ENCODE measurements at places on chromosomes 5 and 9. TPM values are rescaled to one million over a fixed set of nuclear protein-coding genes. Genes with fewer than 3 reads are reported as not detected.

DNA sequence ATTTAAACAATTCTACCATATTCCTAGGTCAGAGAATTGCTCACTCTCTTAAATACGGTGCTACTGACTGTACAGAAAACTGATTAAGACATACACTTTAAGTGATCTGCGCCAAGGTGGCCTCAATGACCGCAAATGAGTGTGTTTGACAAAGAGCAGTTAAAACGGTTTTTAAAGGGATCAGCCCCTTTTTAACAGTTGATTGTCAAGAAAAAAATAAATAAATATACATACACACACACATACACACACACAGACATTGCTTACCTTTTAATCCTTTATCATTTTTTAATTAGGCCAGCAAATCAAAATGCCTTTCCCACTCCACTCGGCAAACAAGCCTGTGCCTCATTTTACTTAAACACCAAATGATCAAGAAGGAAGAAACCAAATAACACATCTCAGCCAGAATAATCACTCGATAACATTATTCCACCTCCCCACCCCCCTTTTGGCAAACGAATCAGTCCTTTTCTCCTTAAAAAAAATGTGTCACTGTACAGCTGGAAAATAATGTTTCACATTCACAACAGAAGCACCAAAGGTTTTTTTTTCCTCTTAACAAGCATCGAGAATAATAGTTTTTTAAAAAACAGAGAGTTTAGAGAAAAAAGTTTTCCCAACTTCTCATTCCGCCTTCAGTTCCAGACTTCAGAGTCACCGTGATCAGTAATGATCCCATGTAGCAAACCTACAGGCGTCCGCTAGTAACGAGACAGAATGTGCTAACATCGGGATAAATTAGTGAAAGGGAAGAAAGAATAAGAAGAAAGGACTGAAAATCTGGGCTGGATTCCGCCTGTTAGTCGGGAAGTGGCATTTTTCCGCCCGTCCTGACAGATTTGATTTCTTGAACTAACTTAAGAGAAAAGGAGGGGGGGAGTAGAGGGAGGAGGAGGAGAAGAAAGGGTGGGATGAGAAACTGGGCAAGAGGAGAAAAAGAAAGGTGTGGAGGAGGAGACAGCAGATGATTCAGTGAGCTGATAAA, at the start of gene ZNF608:
Gene ZNF608 (minus strand): TSS at position 712 of the 988 bp plus-strand sequence. CDS start 1,650 bp downstream, outside the sequence.
- DNase-seq: peak; percentile 77

SOX30 gene
- 0.17 TPM for total RNA-seq

DNA sequence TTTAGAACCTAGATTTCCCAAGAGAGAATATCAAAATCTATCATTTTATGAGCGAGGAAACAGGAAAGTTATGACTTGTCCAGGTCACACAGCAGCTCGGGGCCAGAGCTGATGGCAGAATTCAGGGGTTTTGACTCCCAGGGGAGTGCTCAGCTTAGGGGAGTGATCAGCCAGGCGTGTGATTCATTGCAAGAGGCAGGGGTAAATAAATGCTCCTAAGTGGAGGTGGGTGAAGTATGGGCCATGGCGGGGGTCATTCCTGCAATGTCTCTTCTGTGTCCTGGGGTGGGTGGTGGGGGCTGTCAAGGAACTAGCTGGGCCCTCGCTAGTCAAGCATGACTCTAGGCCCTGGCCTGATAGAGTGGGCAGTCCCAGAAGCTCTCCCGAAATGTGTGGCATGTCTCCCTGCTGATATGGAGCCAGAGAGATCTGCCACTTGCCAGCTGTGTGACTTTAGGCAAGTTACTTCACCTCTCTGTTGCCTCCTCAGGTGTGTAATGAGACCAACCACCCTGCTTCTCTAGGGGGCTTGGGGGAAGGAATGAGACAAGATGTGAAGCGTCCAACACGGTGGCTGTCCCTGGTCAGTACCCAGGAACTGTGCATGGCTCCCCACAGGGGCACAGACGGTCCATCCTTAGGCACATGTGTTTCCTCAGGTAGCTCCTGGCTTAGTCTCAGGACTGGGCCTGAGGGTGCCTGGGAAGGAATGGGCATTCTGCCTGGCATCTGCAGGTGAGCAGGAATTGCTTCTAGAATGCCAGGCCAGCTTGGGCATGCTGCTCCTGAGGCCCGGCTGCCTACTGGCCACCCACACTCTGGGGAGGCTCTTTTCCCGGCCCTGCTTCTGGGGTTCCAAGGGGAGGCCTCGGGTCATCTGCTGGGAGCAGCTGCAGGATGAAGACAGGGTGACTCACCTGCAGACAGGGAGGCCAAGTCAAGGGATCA, 36.5 kb upstream of the SH3PXD2B start:
- DNase-seq: no peak

DNA sequence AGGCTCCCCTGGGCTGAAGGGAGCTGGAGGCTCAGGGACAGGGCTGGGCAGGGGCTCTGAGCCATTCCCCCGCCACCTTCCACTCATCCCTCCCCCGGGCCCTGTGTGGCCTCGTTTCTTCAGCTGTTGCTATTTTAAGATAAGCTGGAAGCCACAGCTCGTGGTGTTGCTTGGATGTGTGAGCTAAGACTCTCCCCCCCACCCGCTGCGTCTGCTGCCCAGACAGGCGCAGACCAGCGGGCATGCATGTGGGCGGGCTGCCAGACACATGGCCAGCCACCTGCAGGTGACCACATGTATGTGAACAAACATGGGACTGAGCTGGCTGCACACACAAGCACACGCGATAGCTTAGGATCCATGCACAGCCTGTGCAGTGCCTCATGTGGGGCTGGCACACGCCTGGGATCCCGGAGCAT, 8.7 kb downstream of the SNCB start:
- no peak for DNase-seq

DNA sequence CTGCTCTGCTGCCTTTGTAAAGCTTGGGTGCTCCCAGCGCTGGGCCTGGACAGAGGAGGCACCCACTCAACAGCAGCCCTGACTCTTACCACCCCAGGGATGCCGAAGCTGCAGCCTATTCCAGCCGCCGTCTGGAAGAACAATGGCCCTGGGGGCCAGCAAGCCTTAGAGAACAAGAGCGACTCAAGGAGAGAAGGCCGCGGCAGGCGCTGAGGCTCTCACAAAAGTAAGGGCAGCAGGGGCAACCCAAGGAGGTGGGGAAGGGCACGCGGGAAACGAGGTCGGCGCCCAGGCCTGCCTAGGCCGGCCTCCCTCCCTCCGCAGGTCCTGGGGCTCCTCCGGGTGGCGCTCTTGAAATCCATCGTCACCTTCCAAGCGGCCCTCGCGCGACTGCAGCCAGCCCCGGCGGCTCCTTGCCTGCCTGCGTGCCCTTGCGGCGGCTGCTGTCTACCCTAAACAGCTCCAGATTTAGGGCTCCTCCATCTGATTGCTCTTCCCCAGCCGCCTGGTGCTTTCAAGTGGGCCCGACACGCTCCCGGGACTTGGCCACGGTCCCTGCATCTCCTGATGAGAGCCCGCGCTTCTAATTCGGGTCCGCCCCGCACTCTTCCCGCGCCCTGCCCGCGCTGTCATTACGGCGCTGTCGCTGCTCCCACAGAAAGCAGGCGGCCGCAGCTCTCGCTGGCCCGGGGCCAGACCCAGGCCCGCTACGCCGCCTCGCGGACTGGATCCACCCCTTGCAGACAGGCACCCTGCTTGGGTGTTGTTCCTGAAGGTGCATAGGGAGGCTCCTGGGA, 213.3 kb downstream of the SEMA6A start:
- peak; percentile 84 for DNase-seq

All from neural progenitor cell (in vitro differentiated cells).